ENCODE measurements at places on chromosomes 6 and 20.

DNA sequence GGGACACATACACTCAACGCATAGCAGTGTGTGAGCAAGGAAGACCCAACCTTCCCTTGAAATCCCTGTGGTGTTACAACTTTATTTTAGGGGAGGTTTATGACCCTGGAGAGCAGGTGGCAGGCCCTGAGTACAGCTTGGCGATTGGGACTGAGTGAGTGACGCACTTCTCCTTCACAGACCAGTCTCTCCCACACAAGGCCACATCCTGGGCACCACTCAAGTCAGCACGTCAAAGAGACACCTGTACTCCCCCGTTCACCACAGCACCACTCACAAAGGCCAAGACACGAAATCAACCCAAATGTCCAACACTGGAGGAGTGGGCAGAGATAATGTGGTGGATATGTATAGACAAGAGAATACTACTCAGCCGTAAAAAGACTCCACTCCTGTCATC is 57.0 kb upstream of the FRMD1 start:
- DNase-seq, result no peak

GRCh38 chr6:33620158-33620855 is 815 bp upstream of the ITPR3 start:
- peak; percentile 28 for DNase-seq

DNA sequence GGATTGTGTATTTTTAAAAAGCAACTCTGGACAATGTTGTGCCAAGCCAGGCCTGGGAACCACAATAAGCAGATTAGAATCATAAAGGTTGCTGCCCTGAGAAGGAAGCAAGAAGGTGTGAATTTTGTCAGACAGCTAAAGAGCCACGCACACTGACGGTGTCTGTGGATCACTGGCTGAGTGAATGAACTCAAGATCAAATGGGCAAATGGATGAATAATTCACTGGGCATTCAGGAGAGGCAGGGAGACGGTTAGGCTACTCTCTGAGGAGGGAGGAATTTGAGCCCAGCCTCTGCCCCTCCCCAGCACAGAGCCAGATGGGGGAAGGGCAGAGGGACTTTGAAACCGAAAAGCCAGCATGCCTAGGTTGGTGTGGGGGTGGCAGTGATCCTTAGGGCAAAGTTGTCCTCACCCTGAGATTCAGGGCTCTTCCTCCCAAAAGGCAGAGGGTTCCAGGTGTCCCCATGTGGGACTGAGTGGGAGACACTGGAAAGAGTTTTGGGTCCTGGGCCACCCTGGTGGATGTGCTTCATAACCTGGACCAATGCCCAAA is 19.5 kb upstream of the SLC22A7 start:
- no peak for DNase-seq

- DNase-seq, result no peak
Measured at GRCh38 chr20:62177307-62177706, 5.5 kb upstream of the MTG2 start.

DNA sequence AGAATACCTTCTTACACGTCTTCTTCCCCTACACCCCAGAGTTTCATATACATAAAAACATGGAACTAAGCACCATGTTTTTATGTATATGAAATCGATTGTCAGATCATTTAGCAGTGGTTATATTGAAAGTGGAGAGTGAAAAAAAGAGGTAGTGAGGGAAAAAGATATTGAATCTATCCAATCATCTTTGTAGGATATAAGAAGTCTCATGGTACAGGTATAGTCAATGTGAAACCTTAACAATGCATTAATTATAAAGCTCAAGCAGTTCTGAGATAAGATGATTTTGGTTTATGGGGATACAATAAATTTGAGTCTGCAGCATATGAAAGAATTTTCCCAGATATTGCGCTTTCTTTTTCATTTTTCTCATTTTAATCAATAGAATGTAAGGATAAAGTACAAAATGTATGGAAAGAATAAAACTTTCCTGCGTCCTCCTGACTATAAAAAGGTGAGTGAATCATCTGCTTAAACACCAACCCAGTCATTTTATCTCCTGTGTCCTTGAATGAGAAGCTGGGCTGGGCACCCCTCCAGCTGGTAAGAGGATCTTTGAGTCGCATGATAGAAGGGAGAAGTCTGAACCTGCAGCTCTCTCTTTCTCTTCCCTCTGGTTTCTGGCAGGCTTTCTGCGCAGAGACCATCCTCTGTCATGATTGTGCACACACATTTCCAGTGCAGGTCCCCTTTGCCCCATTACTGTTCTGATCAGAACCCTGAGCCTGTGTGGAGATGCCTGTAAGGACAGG is 28.1 kb upstream of the AKIRIN2 start:
- DNase-seq, result no peak

- DNase-seq, result no peak
Measured at GRCh38 chr6:107870381-107870780, 46.3 kb upstream of the SCML4 start.

DNA sequence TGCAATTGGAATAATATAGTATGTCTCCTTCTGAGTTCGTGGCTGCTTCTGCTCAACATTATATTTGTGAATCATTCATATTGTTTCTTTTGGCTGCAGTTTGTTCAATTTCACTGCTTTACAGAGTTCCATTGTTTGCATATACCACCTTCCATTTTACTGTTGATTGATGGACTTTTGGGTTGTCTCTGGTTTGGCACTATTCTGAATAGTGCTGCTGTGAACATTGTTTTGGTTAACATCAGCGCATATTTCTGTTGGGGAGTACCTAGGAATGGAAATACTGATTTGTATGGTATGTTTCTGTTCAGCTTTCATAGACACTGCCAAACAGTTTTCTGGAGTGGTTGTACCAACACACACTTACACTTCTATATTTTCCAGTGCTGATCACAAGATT is 46.9 kb downstream of the UST start:
- no peak for DNase-seq

- no peak for DNase-seq
Measured at GRCh38 chr6:6701864-6702263, 113.3 kb downstream of the LY86 start.

- peak; percentile 53 for DNase-seq
Measured at GRCh38 chr20:62159839-62160238, 16.3 kb downstream of the SS18L1 start.

- no peak for DNase-seq
Measured at GRCh38 chr20:11041396-11041795, 367.6 kb upstream of the JAG1 start.

GRCh38 chr6:119626884-119627619 is 277.5 kb upstream of the MAN1A1 start:
- DNase-seq, result no peak

- no peak for DNase-seq
Measured at GRCh38 chr6:170234419-170234818, 56.5 kb downstream of the DLL1 start.

DNA sequence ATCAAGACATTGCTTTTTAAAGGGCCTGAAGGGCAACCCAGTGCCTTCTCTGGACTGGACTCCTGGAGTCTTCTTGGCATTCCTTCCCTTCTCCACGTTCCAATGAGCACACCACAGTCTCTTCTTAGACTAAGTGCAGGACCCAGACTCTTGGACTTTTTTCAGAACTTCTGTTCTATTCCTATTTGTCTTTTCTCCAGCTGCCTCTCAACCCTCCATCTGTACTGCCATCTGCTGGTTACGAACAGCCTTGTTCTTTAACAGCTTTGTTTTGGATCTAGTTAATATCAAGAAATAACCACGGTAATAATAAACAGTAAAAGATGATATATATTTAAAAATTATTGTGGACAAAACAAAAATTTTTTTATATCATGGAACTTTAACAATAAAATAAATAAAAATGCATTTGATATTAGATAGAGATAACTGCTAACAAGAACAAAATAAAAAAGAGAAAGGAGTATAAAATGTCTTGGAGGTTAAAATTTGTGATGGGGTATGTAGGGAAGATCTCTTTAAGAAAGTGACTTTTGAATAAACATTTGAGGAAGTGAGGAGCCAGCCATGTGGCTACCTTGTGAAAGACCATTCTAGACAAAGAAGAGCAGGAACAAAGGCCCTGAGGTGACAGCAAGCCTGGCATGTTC is 105.1 kb upstream of the HCRTR2 start:
- DNase-seq, result no peak

DNA sequence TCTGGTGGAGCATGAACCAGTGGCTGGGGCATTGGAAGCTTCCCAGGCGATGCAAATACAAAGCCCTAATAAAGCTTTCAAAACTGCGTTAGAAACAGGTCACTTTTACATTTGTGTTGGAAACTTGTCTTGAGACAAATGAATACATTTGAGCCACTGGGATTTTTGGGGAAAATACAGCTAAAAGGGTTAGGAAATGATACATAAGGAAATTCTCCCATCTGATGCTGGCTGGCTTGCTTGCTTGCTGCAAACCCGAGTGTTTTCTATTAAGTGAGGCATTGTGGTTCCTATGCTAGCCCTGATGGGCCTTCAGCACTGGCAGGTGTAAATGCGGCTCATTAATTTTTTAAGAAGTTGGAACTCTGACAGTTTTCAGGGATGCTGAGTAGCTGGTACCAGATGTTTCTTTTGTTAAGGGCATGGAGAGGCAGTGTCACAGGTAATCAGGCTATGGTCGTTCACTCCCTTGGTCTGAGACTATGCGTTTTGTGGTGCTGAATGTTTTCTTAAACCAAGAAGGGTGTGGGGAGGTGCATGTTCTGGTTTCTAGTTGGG is 35.2 kb downstream of the RREB1 start:
- no peak for DNase-seq

GRCh38 chr6:132798869-132799538 is 567 bp upstream of the SLC18B1 start:
- DNase-seq, result peak; percentile 70

DNA sequence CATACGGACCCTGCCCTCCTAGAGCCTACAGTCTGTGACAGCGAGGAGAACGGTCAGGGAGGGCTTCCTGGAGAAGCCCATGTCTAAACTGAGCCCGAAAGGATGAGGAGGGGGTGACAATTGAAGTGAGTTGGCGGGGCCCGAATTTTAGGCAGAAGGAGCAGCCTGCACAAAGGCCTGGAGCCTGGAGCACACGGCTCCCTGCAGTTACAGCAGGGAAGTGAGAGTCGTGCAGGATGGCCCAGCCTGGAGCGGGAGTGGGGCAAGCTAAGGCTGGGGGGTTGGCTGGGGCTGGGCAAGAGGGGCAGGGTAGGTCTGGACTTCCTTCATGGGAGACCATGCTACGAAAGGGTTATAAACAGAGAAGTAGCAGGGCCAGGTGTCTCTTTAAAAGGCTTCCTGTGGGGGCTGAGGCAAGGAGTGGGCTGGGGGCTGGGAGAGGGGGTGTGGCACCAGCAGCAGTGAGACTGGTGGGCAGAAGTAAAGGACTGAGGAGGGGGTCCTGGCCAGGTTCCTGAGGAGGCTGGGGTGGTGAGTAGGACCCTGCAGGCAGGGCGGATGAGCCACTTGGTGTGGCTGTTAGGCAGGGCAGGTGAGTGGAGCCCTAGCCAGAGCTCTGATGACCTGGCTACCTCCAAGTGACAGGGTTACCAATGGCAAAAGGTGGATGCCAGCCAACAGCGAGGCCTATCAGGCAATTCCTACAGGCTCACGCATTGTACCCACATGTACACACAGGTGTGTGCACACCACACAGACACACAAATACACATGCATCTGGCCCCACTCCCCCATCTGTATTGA is 119.2 kb downstream of the MRPL14 start:
- DNase-seq, result no peak

GRCh38 chr6:32126880-32127279 is 1.2 kb downstream of the ATF6B start:
- no peak for DNase-seq

GRCh38 chr6:85449818-85450759 is at the start of gene NT5E:
Gene NT5E (plus strand): TSS chr6:85450083. CDS start chr6:85450140, 57 bp downstream.
- peak; percentile 14 for DNase-seq

DNA sequence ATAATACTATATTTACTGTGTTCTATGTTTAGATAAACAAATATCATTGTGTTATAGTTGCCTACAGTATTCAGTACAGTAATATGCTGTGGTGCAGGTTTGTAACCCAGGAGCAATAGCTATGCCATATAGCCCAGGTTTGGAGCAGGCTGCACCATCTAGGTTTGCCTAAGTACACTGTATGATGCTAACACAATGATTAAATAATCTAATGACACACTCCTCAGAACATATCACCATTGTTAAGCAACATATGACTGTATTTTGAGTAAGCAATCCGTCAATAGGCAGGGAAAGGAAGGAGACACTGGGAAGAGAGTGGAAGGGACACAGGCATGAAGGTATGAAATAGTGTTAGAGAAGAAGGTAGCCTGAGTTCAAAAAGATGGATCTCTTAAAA is 369.9 kb downstream of the PKHD1 start:
- no peak for DNase-seq

DNA sequence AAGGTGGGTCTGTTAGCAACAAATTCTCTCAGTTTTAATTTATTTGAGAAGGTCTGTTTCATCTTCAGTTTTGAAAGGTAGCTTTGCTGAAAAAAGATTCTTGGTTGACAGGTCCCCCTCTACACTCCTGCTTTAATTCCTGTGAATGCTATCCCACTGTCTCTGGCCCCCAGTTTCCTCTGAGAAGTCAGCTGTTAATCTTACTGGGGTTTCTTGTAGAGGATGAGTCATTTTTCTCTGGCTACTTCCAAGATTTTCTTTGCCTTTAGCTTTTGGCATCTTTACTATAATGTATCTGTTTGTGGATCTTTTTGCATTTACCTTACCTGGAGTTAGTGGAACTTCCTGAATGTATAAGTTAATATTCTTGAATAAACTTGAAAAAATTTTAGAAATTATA is 122.7 kb downstream of the MMS22L start:
- DNase-seq, result no peak

DNA sequence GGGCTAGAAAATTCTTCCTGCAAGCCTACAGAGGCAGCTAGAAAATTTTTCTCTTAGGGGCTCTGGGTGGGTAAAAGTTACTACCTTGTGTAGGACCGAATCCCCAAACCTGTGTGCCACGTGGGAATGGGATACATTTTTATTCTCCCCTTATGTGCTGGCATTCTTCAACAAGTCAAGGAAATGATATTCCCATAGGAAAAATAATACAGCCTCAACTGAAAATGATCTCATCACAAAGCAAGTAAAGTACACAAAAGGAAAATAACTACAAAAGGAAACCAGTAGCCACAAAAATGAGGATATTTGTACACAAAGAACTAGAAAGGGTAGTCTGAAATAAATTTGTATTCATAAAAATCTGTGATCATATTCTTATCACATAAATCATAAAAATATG is 298.1 kb downstream of the LAMA2 start:
- no peak for DNase-seq

DNA sequence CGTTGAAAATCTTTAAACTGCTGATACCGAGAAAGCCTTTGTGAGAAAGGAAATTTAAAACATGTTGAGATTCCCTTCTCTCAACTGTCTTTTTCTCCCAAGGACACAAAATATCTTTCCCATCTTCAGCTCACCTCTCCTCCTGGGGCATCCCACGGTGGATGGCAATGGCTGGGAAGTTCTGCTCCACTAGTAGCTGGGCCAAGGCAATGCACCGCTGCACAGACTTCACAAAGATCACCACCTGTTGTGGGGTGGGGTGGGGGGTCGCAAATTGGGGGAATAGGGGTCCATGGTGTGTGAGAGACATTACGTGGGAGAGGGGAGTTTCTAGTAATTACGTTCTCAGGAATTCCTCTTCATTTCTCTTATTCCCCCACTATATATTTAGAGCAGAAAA is 2.4 kb downstream of the MCCD1 start:
- DNase-seq, result no peak

DNA sequence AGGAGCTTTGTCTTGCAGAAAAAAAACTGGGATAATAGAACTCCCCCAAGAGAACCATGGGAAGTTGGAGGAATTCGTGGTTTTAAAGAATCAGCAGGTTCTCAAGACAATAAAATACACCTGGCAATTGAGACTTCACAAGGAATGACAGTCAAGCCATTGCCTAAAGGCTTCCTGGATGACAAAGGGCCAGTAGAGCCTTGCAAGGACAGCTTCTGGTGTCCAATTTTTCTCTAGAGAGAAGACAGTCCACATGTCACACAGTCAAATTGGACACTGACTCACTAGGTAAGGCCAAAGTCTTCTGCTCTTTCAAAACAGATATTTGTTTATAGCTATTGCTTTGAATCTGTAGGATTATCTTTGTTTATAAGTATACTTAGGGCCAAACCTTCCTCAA is 80.3 kb upstream of the BMP5 start:
- DNase-seq, result no peak

All from activated CD4-positive, alpha-beta T cell treated with anti-CD3 and anti-CD28 coated beads for 4 hours (primary cell).